ENCODE measurements at places on chromosomes 5 and 9. TPM values are rescaled to one million over a fixed set of nuclear protein-coding genes. Genes with fewer than 3 reads are reported as not detected.

Gene PCDHB16
- total RNA-seq = 4.4 TPM

DNA sequence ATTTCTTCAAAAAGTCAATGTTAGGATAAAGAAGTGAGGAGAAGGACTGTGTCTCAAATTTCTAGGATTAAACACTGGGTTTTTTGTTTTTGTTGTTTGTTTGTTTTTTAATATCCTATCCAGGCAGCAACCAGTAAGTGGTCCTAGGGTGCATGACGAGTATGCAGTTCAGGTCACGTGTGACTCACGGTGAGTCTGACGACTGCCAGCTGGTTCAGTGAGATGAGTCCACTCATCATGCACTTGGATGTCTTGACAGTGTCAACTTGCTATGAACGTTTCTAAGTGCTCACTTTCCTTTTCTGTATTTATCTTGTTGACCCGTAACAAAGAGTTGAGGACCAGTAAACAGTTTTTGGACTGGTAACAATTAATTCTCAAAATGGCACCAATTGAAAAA lies 32.7 kb downstream of the ATG10 start:
- no peaks in the 10 kb centered on the region for H3K4me1 ChIP-seq
- H3K4me3 ChIP-seq = no peak overlapping the region
- no peaks in the 10 kb centered on the region for H3K36me3 ChIP-seq
- H3K27ac ChIP-seq = no peak overlapping the region
- H3K27me3 ChIP-seq = no peaks in the 10 kb centered on the region

DNA sequence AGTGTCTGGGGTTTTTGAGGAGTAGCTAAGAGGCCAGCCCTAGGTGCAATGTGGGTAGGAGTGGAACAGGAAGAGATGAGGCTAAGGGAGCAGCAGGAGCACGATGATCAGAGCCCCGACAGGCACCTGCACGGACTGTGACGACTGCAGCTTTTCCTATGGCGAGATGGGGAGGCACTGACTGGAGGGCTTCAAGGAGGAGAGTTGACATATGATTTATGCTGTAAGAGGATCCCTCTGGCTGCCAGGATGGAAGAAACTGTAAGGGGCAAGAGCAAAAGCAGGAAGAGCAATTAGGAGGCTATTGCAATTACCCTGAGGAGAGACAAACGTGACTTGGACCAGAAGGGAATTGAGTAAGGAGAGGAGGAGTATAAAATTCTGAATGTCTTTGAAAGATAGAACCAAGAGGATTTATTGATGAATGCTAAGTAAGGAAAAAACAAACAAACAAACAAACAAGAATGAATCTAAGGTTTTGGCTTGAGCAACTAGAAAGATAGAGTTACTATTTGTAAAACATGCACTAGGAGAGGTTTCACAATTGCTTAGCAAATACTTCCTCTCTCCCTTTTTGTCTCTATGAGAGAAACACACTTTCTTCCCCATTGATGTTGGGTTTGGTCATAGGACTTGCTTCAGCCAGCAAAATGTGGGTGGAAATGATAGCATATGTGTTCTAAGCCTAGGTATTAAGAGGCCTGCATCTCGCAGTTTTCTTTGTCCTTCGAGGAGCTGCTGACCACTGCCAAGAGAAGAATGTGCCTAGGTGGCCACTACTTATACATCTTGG lies 32.9 kb downstream of the TRPC7 start:
- no peaks in the 10 kb centered on the region for H3K27me3 ChIP-seq
- no peaks in the 10 kb centered on the region for H3K36me3 ChIP-seq
- no peak overlapping the region for H3K27ac ChIP-seq
- H3K4me1 ChIP-seq = no peaks in the 10 kb centered on the region
- no peak overlapping the region for H3K4me3 ChIP-seq

DNA sequence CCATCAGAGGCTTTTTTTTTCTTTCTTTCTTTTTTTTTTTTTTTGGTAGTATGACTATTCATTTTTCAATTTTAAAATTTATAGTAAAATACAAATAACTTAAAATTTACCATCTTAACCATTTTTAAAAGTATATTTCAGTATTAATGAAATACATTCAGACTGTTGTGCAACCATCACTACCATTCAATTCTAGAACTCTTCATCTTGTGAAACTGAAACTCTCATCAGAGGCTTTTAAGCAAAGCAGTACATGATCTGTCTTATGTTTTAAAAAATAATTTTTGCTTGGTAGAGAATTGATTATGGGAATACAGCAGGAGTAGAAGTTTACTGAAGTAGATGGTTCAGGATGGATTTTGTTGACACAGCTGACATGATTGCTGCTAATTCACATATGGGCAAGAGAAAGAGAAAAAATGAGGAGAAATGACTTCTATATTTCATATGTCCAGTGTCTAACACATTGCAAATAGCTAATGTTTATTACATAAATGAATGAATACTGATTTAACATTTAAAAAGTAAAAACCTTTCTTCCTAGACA lies 13.4 kb downstream of the ELOVL7 start:
- no peaks in the 10 kb centered on the region for H3K27me3 ChIP-seq
- no peaks in the 10 kb centered on the region for H3K36me3 ChIP-seq
- DNase-seq = no peak

DNA sequence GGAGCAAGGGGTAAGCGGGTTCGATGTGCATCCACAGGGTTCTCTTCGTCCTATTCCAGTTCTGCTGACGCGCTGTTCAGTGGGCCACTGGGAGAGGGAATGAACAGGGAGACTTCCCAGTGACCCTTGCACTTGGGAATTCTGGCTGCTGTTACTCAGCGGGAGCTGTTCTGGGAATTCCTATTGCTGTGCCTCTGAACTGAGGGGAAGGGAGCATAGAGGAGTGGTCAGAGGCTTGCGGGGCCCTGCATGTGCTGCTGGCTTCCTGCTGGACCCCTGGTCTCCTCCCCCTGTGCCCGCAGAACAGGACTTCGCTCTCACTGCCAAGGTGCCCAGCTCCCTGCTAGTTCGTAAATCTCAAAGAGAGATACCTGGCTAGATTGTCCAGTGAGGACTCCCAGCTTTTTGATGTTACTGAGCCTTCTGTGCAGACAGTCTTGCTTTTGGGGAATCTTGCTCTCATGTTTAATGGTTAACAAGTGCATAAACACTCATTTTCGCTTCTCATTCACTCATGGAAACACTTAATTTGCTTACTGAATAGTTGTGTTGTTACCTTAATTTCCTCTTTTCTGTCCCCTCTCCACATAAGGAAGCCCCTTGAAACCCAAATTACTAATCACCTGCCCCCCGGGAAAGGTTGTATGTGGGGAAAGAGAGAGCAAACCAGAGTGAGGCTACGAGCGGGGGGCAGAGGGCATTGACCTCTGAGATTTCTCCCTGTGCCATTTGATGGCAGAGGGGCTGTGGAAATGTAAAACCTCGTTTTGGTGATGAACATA lies 5.9 kb downstream of the TRIO start:
- no peaks in the 10 kb centered on the region for H3K27me3 ChIP-seq
- H3K4me3 ChIP-seq = no peak overlapping the region
- H3K4me1 ChIP-seq = peaks cover 28% of the 10 kb centered on the region
- H3K27ac ChIP-seq = no peak overlapping the region

Gene IFNA10
- not detected for total RNA-seq

GRCh38 chr5:160799184-160799583 lies 52.8 kb downstream of the ATP10B start:
- peak; percentile 29 for DNase-seq
- H3K4me3 ChIP-seq = no peak overlapping the region
- no peaks in the 10 kb centered on the region for H3K27me3 ChIP-seq
- H3K36me3 ChIP-seq = no peaks in the 10 kb centered on the region
- H3K4me1 ChIP-seq = peaks cover 16% of the 10 kb centered on the region
- H3K27ac ChIP-seq = peak overlapping the region; percentile 67
